Stimulated activated CD8-positive, alpha-beta memory T cell treated with anti-CD3 and anti-CD28 coated beads, Interleukin-7, amount 100 ng/mL, for 48 hours (primary cell): ENCODE measurements at places on chromosomes 16 and 17.

GRCh38 chr16:55849536-55849935 is 16.6 kb upstream of the CES1 start:
- no peak for DNase-seq

DNA sequence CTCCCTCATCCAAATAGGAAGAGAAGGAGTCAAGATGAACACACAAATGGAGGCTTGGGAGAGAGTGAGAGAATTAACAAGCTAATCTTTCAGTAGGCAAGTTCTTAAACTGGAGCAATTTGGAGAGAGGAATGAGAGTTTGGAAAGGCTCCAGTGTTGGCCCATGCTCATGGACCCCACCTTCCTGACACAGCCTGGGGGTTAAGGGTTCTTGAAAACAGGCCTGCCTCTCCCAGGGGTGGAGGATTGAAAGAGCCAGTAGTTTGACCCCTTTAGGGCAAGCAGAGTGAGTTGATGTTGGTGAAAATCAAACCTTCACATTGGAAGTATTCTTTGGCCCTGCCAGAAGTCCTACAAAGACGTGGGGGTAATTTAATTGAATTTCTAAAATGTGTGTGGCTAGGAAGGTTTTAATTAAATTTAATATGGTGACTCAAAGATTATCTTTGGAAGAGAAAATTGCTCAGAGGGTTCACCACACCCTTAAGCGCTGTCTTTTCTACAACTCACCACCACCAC is 5.8 kb downstream of the HOXB3 start:
- no peak for DNase-seq

- DNase-seq, result no peak
These were observed 397.7 kb upstream of the TNRC6C start for GRCh38 chr17:77560841-77561240.

GRCh38 chr16:69166221-69166833 is 20.6 kb upstream of the SNTB2 start:
- DNase-seq, result peak; percentile 88

- DNase-seq, result no peak
These were observed 539 bp upstream of the CKLF start for GRCh38 chr16:66551788-66552285.

DNA sequence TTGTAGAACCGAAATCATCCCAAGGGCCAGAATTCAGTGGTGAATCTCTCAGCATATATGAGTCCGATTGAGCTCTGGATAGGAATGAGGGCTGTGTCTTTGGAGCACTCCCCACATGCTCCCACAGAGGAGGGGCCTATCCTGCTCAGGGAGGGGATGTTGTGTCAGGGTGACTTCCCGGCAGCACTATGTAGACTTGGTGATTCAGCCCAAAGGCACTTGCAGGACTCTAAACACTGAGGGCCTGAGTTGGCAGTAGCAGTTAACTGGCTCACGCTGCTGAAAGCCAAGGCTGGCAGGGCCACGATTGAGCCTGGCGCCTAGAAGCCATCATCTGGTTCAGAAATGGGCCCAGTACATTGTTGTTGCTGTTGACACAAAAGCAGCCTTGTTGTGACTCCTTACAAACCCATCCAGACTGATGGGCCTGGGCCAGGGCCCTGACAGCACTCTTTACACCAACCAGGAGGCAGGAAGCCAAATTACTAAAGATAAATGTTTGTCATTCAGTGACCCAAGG is 31.9 kb downstream of the NMT1 start:
- DNase-seq, result no peak

GRCh38 chr17:21841839-21842238 is 149.5 kb downstream of the KCNJ18 start:
- no peak for DNase-seq

- DNase-seq, result no peak
These were observed 57.9 kb upstream of the BCO1 start for GRCh38 chr16:81180578-81180977.

DNA sequence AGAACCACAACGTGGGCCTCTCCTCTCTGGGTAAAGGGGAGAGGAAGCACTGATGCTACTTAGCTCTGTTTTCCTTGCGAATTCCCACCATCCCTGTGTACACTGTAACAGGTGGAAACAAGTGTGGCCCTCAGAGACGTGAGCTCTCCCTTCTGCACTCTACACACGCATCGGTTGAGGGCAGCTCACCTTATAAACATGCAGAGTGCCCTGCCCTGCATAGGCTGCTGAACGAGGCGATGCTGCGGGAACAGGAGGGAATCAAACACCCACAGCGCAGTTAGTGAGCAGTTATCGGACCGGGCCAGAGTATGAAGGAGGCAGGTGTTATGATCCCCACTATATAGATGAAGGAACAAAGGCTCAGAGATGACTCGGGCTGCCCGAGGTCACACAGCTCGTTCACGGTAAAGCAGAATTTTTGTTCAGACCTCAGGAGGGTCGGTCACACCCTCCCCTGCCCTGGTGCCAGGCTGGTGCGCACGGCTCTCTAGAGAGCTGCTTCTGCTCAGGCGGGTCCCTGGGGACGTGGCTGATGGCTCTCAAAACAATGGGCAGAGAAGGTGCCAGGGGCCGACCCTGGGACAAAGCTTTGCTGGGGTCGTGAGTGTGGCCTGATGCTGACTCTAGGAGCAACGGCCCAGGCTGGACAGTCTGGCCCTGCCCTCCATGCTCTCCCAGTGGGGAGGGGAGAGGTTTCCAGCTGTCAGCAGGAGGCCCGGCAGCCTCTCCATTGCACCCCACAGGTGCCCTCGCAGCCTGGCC is 68.5 kb downstream of the RPH3AL start:
- DNase-seq, result no peak

GRCh38 chr17:59746849-59747445 is 39.5 kb downstream of the VMP1 start:
- no peak for DNase-seq

- no peak for DNase-seq
These were observed 413.3 kb upstream of the EEF2KMT start for GRCh38 chr16:5510819-5511370.

DNA sequence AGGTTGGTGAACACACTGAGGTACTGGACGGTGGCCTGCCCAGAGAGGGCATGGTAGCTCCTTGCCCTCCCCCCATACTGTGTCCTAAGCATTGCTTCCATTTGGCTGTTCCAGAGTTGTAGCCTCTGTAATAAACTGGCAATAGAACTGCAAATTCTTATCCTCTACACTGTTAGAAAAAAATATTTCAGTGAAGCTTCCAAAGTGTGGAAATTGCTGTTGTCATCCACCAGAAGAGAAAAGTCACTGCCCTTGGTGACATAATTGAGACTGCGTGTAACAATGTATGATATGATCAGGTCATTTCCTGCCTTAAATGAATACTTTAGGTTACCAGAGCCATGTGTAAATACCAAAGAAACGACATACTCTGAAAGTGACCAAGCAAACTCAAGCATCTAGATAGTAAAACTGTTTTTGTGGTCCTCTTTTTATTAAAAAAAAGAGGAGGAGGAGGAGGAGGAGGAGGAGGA is 65.9 kb downstream of the CEP95 start:
- DNase-seq, result no peak

GRCh38 chr16:86668136-86668910 is 90.0 kb downstream of the FOXL1 start:
- no peak for DNase-seq

GRCh38 chr16:84379709-84380362 is 11.5 kb downstream of the ATP2C2 start:
- DNase-seq, result no peak

- no peak for DNase-seq
These were observed 20.5 kb downstream of the ST3GAL2 start for GRCh38 chr16:70418274-70418992.

- no peak for DNase-seq
These were observed 579 bp upstream of the LRRC59 start for GRCh38 chr17:50397919-50398285.

DNA sequence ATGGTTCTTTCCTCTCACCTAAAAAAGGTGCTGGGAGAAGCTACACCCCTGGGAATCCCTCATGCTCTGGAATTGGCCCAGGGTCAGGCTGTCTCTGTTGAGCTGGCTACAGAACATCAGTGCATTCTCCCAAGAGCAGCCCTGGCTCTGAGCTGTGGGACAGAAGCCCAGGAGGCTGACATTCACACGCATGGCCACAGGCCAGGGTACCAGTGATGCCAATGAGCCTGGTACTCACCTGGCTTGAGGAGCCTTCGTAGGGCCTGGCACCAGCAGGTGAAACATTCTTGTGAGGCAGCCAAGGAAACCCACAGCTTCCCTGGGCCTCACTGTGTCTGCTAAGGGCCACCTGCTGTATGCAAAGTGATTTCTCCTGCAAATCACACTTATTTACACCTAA is 121.7 kb upstream of the CCL2 start:
- no peak for DNase-seq

GRCh38 chr16:67966549-67967182 is 1.8 kb downstream of the SLC12A4 start:
- DNase-seq, result no peak

DNA sequence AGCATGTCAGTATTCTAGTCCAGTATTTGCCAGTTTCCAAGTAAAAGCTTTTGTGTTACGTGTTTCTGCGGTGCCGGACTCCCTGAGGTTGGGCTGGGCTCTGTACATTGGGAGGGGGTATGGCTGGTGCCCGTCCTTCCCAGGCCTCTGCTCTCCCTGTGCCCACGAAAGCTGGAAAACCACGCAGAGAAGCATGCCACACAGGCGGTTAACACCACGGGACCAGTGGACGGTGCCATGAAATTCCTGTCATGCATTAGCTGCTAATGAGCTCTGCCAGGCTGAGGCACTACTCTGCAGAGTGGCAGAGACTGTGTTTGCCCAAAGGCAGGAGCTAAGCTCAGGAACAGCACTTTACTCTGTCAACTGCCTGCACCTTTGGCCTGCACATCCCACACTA is 8.1 kb downstream of the SMIM5 start:
- DNase-seq, result no peak

DNA sequence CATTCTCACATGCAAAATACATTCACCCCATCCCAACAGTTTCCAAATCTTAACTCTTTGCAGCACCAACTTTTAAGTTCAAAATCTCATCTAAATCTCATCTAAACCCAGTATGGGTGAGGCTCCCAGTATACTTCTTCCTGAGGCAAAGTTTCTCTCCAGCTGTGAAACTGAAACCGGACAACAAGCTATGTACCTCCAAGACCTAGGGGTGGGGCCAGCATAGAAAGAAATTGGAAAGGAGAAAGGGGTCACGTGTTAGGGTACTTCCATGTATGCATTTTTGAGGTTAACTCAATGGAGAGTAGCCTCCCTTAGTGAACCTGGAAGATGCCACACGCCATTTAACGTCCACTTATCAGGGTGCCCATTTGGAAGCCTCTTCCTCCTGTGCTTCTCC is 23.9 kb upstream of the LRRC75A start:
- DNase-seq, result no peak

DNA sequence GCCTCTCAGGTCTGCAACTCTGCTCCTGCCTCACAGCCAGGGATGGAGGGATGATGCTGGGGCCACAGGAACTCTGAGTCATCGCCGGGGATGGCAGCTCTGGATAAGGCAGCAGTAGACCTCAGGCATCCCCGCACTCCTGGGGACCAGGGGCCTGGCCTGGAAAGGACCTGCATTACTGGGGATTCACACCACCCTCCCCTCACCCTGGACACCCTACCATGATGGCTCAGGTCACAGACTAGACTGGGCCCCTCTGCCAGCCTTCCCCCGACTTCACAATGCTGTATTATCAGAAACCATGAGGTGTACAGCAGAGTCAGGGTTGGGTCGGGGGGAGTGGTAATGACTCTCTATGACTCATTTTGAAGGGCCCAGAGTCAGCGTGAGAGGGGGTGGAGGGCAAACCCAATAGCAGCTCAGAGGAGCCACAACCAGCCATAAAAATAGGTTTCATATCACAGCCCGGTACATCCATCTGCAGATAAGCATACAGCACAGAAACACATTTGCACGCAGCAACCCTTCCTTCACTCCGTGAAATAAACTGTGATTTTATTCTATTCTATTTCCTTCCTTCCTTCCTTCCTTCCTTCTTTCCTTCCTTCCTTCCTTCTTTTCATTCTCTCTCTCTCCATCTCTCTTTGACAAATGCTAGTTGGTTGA is 28.8 kb downstream of the DYNLRB2 start:
- DNase-seq, result peak; percentile 57

DNA sequence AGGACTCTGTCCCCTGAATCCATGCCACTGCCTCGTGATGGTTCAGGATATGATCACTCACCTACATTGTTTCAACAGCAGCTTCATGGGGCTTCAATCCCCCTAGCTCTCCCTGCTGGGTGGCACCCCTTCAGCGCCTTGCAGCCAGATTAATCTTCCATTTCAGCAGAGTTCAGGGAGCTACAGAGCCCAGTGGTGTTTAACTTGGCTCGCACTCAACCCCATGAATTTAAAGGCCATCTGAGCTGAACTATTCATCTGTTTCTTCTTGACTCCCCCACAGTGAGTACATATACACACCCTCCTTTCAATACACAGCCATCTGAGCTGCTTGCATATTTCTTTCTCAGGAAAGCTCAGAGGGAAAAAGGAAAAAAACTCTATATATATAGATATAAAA is 202.8 kb upstream of the C16orf82 start:
- DNase-seq, result no peak
